ENCODE measurements at places on chromosomes 11 and 22.

GRCh38 chr11:133156986-133157745, 375.1 kb downstream of the OPCML start:
- no peak for DNase-seq

GRCh38 chr22:18091916-18092526, 14.2 kb downstream of the PEX26 start:
- DNase-seq, result no peak

DNA sequence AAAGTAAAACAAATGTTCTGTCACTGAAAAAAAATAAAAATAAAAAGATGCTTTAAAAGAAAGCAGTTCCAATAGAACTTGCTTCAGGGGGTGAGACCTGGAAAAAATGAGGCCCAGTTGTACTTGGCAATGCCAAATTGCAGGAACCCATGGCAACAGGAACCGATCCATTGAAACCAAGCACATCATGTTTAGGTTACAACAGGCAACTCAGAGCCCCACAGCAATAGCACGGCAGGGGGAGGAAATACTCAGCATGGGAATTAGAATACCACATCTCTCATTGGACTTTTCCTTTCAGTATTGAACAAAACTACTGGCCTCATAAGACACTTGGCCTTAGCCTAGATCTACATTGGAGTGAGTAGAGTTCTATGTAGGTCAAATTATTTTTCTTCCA, 84.3 kb downstream of the MSANTD4 start:
- no peak for DNase-seq

DNA sequence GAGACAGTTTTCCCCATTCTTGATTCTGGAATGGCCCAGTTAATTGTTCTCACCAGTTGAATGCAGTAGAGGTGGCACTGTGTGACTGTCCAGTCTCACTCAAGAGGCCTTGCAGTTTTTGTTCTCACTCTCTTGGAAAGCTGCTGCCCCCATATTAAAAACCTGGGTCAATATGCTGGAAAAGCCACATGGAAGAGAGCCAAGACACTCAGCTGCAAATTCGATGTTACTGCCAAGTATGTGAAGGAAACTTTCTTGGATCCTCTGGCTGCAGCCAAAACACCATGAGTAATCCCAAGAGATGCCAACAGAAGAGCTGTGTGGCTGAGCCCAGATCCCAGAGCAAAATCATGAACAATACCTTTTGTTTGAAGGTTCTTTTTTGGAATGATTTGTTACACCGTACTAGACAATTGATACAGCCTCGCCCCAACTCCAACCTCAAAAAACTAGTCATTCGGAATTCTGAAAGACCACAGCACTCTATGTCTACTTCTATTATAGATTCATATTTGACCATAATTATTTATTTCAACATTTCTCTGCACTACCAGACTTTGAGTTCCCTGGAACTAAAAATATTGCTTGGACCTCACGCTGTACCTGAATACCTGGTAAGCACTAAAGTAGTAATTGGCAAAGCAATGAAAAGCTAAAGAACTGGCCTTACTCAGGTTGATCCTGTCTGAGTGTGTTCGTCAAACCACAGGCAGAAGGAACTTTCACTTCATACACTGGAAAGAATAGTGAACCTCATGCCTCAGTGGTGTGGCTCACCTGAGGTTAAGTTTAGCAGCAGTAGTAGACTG, 378.8 kb downstream of the ETS1 start:
- DNase-seq, result no peak

- no peak for DNase-seq
Measured at GRCh38 chr22:30301995-30302809, 12.9 kb upstream of the CASTOR1 start.

DNA sequence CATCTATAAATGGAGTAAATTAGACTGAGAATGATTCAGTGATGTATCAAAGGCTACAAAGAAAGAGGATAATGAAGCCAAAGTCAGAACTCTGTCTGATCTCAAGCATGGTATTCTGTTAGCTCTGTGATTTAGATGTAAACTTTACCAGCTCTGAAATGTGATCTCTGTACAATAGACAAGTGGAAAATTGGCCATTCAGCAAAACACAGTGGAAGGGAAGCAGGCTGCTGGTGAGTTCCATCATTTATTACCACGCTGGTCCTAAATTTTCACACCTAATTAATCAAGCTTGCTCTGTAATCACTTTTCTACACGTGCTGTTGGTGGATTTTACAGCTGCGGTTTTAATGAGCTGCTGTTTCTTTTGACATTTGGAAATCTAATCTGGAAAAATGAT, 145.1 kb upstream of the OPCML start:
- no peak for DNase-seq

DNA sequence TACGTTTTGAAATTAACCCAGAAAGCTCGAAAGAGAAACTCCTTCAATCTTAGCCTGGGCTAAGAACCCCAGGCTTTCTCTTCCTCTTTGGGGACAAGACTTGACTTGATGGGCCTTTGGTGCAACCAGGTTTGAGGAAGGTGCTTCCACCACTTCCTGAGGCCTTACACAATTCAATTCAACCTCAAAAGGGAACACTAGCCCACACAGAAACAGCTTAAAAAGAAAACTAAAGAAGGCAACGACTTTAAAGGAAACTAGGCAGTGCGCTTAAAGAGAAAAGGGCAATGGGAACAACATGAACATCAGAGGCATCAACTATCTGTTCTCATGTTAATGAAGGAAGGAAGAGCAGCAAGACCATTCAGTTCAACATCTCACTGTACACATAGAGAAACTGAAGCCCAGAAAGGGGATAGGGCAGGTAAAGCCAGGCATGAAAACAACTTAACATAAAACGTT, 24.8 kb downstream of the PAK1 start:
- DNase-seq, result no peak

DNA sequence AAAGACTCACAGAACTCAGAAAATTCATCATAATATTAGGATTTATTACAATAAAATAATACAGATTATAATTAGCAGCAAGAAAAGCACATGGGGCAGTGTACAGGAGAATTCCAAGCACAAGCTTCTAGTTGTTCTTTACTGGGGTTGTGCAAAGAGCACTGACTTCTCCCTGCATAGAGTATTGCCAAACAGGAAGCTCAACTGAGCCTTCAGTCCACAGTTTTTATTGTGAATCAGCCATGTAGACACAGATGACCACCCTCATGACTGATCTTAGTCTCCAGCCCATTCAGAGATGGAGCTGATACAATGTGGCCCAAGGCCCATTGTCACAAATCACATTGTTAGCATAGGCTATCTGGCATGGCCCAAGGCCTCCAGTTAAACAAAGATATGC, 798.9 kb downstream of the KCNA4 start:
- DNase-seq, result no peak
